CD8-positive, alpha-beta memory T cell (primary cell): ENCODE measurements at places on chromosomes 5 and 9. TPM values are rescaled to one million over a fixed set of nuclear protein-coding genes. Genes with fewer than 3 reads are reported as not detected.
A peak's percentile ranks its signal among the peaks of the same experiment; 100 is the strongest.

DNA sequence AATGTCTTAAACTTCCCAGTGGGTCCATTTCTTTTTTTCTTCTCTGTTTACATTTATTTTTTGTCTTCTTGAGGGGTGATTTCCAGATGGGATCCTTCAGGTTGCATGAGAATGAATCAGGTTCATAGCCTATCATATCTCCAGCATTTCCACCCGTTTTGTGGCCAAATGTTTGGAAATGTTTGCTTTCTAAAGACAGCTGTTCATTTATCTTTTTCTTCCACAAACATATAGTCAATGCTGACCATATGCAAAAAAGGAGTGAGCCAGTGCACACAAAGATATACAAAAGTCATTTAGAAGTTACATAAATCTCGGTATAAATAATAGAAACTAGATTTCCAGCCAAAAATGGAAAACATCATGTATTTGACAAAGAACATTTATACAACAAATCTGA lies 71.6 kb upstream of the STC2 start:
- H3K27me3 ChIP-seq, result no peaks in the 10 kb centered on the region
- H3K27ac ChIP-seq, result no peak overlapping the region
- H3K36me3 ChIP-seq, result no peaks in the 10 kb centered on the region
- no peak for DNase-seq
- no peak overlapping the region for H3K4me3 ChIP-seq

DNA sequence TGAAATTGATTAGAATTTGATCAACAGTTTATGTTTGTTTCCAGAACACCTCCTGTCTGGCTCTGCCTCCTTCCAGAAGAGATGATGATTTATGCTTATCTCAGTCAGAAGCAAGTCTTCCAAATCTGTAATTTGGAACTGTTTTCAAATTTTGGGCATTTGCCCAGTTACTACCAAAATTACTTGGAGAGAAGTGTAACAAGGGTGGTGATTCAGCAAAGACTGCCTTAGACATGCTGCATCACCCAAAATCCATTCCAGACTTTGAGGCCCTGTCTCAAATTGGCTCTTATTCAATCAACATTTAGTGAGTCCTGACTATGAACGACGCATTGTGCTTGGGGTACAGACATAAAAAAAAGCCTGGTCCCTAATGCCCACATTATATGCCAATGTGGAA lies 89.4 kb downstream of the SH3TC2 start:
- DNase-seq, result no peak
- H3K27me3 ChIP-seq, result no peaks in the 10 kb centered on the region
- no peaks in the 10 kb centered on the region for H3K36me3 ChIP-seq
- H3K27ac ChIP-seq, result no peak overlapping the region
- H3K4me3 ChIP-seq, result no peak overlapping the region

DNA sequence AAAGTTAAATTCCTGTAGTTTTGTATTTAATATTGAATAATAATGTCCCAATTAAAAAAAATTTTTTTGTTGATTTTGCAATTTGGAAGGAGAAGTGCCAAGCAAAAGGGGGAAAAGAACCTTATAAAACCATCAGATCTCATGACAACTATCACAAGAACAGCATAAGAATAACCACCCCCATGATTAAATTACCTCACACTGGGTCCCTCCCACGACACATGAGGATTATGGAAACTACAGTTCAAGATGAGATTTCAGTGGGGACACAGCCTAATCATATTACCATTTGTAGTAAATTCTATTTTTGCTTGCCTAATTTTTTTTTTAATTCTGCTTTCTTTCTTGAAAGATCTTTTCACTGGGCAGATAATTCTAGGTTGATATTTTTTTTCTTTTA lies 33.4 kb upstream of the FCHO2 start:
- no peaks in the 10 kb centered on the region for H3K4me1 ChIP-seq
- DNase-seq, result no peak
- no peak overlapping the region for H3K4me3 ChIP-seq
- H3K27ac ChIP-seq, result no peak overlapping the region
- no peaks in the 10 kb centered on the region for H3K27me3 ChIP-seq

- H3K27ac ChIP-seq, result no peak overlapping the region
- H3K36me3 ChIP-seq, result no peaks in the 10 kb centered on the region
- no peak overlapping the region for H3K4me3 ChIP-seq
- H3K4me1 ChIP-seq, result no peaks in the 10 kb centered on the region
- H3K27me3 ChIP-seq, result no peaks in the 10 kb centered on the region
These were observed 559.8 kb upstream of the TYRP1 start for GRCh38 chr9:12133416-12133815.

GRCh38 chr5:1058083-1058945 lies 49.7 kb downstream of the NKD2 start:
- H3K27me3 ChIP-seq, result no peaks in the 10 kb centered on the region
- H3K4me1 ChIP-seq, result no peaks in the 10 kb centered on the region
- no peak for DNase-seq

DNA sequence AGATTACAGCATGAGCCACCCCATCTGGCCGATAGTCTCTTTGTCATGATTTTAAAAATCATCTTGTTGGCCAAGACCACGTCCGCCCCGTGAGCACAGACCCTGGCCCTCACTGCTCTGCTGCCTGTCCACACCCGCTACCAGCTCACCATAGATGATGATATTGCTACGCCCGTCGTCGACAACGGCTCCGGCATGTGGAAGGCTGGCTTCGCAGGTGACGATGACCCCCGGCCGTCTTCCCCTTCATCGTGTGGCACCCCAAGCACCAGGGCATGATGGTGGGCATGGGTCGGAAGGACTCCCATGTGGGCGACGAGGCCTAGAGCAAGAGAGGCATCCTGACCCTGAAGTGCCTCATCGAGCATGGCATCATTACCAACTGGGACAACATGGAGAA lies 76.5 kb downstream of the KDM4C start:
- no peaks in the 10 kb centered on the region for H3K27me3 ChIP-seq
- H3K4me1 ChIP-seq, result no peaks in the 10 kb centered on the region
- no peaks in the 10 kb centered on the region for H3K36me3 ChIP-seq
- no peak overlapping the region for H3K27ac ChIP-seq
- no peak for DNase-seq
- no peak overlapping the region for H3K4me3 ChIP-seq

DNA sequence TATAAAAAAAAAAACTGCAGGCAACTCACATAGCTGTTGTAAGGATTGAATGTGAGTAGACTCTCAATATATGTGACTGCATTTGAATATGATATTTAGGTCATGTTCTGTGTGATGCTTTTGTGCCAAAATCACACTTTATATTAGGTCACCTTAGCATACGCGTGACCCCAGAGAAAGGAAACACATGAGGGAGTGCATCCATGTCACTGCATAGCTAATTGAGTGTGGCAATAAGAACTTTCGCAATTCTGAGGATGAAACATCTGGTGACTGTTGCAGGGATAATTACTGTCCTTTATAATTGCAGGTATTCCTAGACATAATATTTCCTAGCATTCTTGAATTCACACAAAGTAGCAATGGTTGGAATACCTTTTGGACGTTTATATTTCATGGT lies 459.5 kb upstream of the KLF4 start:
- no peak for DNase-seq
- no peak overlapping the region for H3K4me3 ChIP-seq
- H3K36me3 ChIP-seq, result no peaks in the 10 kb centered on the region
- no peaks in the 10 kb centered on the region for H3K27me3 ChIP-seq
- H3K4me1 ChIP-seq, result no peaks in the 10 kb centered on the region

GRCh38 chr5:177484902-177485549 lies 11.6 kb upstream of the DBN1 start:
- DNase-seq, result no peak
- H3K4me1 ChIP-seq, result no peaks in the 10 kb centered on the region
- no peak overlapping the region for H3K4me3 ChIP-seq
- H3K27ac ChIP-seq, result no peak overlapping the region
- no peaks in the 10 kb centered on the region for H3K27me3 ChIP-seq

- no peak overlapping the region for H3K27ac ChIP-seq
- no peak overlapping the region for H3K4me3 ChIP-seq
- no peaks in the 10 kb centered on the region for H3K36me3 ChIP-seq
- no peaks in the 10 kb centered on the region for H3K4me1 ChIP-seq
These were observed 160.2 kb downstream of the ARHGEF28 start for GRCh38 chr5:73786043-73786831.

DNA sequence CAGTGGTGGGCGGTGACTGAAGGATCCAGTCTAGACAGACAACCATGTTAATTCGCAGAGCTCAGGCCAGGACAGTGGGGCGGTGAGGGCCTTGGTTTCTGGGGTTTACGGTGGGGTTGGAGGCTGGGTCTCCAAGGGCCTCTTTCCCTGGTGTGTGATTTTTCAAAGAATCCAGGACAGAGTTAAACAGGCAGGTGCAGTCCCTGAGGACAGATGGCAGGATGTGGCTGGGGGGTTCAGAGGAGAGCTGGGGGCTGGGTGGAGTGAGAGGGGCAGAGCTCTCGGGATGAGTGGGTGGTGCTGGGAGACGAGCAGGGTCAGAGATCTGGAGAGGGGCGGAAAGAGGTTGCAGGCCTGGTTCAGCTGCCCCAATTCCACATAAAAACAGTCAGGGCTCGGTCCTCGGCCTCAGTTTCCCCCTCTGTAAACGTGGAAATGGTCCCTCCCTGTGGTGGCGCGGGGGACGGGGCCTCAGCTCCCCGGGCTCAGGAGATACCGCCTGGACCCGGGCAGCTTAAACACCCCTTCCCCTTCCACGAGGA lies 145.9 kb downstream of the GAPVD1 start:
- H3K4me1 ChIP-seq, result no peaks in the 10 kb centered on the region
- no peak for DNase-seq
- H3K4me3 ChIP-seq, result no peak overlapping the region
- no peak overlapping the region for H3K27ac ChIP-seq
- H3K27me3 ChIP-seq, result no peaks in the 10 kb centered on the region

DNA sequence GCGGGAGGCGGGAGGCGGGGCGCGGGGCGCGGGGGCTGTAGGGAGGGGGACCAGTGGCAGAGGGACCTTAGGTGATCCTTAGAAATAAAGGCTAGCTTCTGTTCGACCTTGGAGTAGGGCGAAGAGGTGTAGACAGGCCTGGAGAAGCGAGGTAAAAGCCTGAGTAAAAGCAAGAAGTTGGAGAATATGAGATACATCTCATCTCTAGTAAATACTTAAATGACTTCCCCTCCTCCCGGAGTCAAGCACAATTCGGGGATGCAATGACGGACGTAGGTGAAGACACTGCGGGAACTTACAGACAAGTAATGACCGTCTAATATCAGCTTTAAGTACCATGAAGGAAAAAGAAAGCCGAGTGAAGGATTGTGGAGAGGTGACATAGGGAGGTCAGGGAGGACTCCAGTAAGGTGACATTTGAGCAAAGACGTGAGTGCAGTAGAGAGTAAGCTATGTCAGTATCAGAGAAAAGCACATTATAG lies 466 bp downstream of the SMC2 start:
- no peaks in the 10 kb centered on the region for H3K27me3 ChIP-seq
- H3K4me1 ChIP-seq, result peaks cover 16% of the 10 kb centered on the region
- peak overlapping the region; percentile 77 for H3K27ac ChIP-seq
- DNase-seq, result no peak
- peak overlapping the region; percentile 72 for H3K4me3 ChIP-seq

- H3K4me1 ChIP-seq, result peaks cover 56% of the 10 kb centered on the region
- peak overlapping the region; percentile 82 for H3K27ac ChIP-seq
- H3K36me3 ChIP-seq, result peaks cover 19% of the 10 kb centered on the region
- DNase-seq, result no peak
These were observed 1.7 kb downstream of the DIAPH1 start for GRCh38 chr5:141617128-141617527.

GRCh38 chr5:167503926-167504720 lies 787.3 kb upstream of the WWC1 start:
- no peaks in the 10 kb centered on the region for H3K36me3 ChIP-seq
- no peaks in the 10 kb centered on the region for H3K4me1 ChIP-seq

- H3K4me3 ChIP-seq, result no peak overlapping the region
- H3K27me3 ChIP-seq, result no peaks in the 10 kb centered on the region
- H3K4me1 ChIP-seq, result no peaks in the 10 kb centered on the region
- no peak for DNase-seq
- no peaks in the 10 kb centered on the region for H3K36me3 ChIP-seq
- H3K27ac ChIP-seq, result no peak overlapping the region
These were observed 105.3 kb downstream of the VAV2 start for GRCh38 chr9:133886563-133887501.

GRCh38 chr9:75087289-75087823 lies 599 bp downstream of the NMRK1 start:
- DNase-seq, result peak; percentile 57
- peaks cover 54% of the 10 kb centered on the region for H3K4me1 ChIP-seq
- peak overlapping the region; percentile 95 for H3K27ac ChIP-seq
- peaks cover 5% of the 10 kb centered on the region for H3K36me3 ChIP-seq

DNA sequence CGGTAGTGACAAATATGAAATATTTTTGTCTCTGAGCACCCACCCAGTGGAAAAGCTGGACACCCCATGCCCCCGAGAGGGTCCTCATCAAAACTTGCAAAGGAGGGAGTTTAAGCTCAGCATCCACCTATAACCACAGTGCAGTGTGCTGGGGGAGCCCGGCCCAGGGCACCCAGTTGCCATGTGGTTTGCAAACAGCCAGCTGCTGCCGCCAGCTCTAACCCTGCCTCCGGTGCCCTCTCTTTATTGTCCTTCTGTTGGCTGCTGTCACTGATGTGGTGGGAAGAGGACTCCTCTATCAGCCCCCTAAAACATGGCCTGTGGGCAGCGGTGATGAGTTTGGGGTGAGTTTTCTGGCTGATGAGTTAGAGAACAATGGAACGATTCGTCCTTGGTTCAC lies 160.9 kb upstream of the MVB12B start:
- H3K27ac ChIP-seq, result no peak overlapping the region
- no peak overlapping the region for H3K4me3 ChIP-seq
- DNase-seq, result no peak
- H3K4me1 ChIP-seq, result no peaks in the 10 kb centered on the region
- no peaks in the 10 kb centered on the region for H3K36me3 ChIP-seq
- no peaks in the 10 kb centered on the region for H3K27me3 ChIP-seq

GRCh38 chr5:77531297-77531696 lies 39.2 kb upstream of the WDR41 start:
- H3K27me3 ChIP-seq, result no peaks in the 10 kb centered on the region
- no peak overlapping the region for H3K4me3 ChIP-seq
- no peaks in the 10 kb centered on the region for H3K36me3 ChIP-seq
- no peaks in the 10 kb centered on the region for H3K4me1 ChIP-seq

DNA sequence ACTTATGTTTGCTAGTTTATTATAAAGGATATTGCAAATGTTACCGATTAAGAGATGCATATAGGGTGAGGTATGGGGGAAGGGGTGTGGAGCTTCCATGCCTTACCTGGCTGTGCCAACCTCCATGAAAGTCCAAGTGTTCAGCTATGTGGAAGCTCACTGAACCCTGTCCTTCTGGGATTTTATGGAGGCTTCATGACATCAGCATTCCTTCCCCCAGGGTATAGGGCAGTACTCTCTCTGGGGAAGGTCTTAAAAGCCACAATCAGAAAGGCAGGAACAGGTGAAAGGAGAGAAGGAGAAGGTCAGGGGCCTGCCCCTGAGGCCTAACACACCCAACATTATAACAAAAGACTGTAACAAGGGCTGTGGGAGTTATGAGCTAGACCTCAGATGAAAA lies 592.6 kb downstream of the PDE4D start:
- no peaks in the 10 kb centered on the region for H3K27me3 ChIP-seq
- H3K4me3 ChIP-seq, result no peak overlapping the region
- no peaks in the 10 kb centered on the region for H3K4me1 ChIP-seq
- no peak for DNase-seq
- H3K36me3 ChIP-seq, result no peaks in the 10 kb centered on the region

Gene PKN3
- 7.9 TPM for total RNA-seq

Gene PCDHGA7
- not detected for total RNA-seq

Gene HSD17B3
- 0.35 TPM for total RNA-seq

Gene LMX1B
- total RNA-seq, result not detected

Gene FOXD4L5
- total RNA-seq, result not detected

Gene SLC6A7
- total RNA-seq, result not detected

Gene CER1
- not detected for total RNA-seq

Gene GPR151
- total RNA-seq, result not detected

Gene SWI5
- total RNA-seq, result 18.1 TPM

Gene GHR
- not detected for total RNA-seq

Gene LMAN2
- total RNA-seq, result 112 TPM
